Fibroblast of villous mesenchyme (primary cell): ENCODE measurements at places on chromosomes 6 and 20. TPM values are rescaled to one million over a fixed set of nuclear protein-coding genes. Genes with fewer than 3 reads are reported as not detected.

DNA sequence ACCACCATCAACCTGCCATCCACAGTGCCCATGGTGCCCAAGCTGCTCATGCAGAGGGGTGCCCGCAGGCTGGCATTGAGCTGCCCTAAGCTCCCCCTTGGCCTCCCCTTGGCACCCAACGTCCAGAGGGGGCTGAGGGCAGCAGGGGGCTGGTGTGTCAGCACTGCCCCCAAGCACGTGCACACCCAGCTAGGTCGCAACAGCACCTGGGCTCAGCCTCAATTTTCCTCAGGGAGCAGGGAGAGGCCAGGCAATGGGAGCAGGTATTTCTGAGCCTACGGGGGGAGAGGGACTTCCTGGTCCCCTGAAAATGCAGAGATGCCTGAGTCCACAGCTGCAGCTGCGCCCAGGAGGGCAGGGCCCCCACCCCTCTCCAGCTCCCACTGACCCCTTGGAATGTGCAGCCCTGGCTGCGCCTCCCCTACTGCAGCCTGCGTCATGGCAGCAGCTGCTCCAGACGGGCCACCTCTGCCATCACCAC lies 204.2 kb downstream of the ANKRD60 start:
- DNase-seq, result no peak

DNA sequence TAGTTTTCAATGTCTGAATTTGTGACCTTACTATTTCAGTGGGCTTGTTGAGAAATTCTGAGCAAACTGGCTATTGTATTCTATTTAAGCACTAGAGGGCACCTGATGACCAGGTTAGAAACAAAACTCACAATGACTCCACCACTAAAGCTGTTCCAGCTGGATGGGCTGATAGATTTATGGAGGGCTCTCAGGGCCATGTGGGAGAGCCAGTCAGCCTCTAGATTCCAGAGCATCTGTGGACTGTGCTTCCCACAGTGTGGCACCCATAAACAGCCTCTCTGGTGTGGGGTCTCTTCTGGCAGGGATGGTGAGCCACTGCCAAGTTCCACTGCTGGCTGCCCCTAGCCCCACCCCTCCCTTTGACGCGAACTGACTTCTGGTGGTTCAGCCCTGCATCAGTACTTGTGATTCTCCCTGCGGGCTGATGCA lies 29.2 kb downstream of the C6orf58 start:
- DNase-seq, result peak; percentile 41

GRCh38 chr6:73656531-73657145 lies 2.8 kb upstream of the SLC17A5 start:
- DNase-seq, result no peak

DNA sequence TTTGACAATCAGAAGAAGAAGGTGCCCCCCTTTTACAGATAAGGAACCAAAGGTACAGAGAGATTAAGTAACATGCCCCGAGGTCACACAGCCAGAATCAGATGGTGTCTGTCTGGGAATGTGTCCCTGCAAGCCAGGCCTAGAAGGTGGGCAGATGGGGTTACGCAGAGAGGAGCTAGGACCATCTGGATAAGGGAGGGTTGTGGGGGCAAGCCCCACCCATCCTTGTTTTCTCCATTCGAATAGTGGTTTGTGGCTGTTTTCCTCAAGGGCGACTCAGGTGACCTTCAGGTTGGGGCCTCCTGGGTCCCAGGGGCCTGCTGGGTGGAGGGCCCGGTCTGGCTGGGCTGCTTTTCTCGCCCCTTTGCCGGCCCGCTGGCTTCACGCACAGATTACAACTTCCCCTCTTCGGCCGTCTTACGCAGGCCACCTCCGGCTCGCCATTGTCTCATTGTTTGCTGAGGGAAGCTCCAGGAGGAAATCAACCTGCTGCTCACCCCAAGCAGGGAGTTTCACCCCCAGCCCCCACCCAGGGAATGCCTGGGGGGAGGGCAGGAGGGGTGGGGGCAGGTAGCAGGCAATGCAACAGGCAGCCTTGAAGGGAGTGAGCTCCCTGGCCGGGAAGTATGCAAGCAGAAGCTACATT lies 30.8 kb upstream of the CSNK2A1 start:
- no peak for DNase-seq

DNA sequence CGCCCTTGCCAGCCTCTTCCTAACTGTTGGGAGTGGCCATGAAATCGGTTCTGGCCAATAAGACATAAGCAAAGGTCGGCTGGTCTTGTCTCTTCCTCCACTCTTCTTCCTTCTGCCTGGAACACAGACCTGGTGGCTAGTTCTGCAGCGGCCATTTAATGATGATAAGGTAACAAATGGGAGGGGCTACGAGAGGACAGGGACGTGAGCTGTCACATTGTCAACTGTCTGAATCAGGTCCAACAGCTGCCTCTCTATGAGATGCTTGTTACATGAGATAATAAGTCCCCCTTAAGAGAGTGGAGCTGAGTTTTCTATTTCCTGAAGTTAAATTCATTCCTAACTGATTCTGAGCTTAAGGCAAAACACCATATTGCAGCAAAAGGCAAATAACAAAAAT lies 12.5 kb upstream of the TMEM242 start:
- no peak for DNase-seq

DNA sequence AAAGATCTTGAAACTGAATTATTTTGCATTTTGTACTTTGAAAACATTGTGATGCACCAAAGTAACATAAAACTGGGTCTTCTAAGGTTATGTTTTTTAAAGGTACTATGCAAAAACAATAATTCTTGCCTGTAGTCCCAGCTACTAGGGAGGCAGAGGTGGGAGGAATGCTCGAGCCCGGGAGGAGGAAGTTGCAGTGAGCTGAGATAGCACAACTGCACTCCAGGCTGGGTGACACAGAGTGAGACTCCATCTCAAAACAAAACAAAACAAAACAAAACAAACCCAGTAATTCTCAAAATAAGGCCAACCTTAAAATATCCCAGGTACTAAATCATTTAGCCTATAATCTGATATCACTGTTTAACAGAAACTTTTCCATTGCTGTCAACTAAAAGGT lies 269.6 kb downstream of the KHDC1L start:
- DNase-seq, result no peak

DNA sequence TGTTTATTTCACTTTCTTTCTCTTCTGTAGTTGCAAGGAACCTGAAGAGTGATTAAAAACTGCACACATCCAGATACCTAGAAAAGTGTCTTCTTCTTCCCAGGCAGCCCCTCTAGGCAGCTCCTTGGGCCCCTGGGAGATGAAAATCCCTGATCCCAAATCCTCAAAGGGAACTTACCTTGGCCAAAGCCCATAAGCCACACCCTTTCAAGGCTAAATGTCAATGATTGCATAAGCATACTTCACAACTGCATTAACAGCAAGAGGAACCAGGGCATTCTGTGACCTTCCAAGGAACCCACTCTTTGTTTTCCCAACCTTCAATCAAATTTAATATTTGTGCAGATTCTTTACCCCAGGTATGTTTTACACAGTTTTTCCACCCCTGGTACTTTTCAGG lies 4.4 kb upstream of the HMGN3 start:
- no peak for DNase-seq

- DNase-seq, result no peak
These were observed 53.3 kb downstream of the KCNS1 start for GRCh38 chr20:45047581-45048119.

Gene FAM83C
- not detected in 2 replicates for total RNA-seq

Gene LY86
- not detected in 2 replicates for total RNA-seq

DNA sequence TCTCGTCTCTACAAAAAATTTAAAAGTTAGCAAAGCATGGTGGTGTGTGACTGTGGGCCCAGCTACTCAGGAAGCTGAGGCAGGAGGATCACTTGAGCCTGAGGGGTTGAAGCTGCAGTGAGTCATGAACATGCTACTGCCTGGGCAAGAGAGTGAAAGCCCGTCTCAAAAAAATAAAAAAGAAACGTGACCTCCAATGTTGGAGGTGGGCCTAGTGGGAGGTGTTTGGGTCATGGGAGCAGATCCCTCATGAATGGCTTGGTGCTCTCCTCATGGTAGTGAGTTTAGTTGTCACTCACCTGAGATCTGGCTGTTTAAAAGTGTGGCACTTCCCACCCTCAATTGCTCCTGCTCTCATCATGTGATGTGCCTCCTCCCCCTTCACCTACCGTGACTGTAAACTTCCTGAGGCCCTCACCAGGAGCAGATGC lies 24.3 kb downstream of the RBL1 start:
- peak; percentile 58 for DNase-seq

Gene OSBPL2
- 27.7 and 36.7 TPM in 2 replicates for total RNA-seq

DNA sequence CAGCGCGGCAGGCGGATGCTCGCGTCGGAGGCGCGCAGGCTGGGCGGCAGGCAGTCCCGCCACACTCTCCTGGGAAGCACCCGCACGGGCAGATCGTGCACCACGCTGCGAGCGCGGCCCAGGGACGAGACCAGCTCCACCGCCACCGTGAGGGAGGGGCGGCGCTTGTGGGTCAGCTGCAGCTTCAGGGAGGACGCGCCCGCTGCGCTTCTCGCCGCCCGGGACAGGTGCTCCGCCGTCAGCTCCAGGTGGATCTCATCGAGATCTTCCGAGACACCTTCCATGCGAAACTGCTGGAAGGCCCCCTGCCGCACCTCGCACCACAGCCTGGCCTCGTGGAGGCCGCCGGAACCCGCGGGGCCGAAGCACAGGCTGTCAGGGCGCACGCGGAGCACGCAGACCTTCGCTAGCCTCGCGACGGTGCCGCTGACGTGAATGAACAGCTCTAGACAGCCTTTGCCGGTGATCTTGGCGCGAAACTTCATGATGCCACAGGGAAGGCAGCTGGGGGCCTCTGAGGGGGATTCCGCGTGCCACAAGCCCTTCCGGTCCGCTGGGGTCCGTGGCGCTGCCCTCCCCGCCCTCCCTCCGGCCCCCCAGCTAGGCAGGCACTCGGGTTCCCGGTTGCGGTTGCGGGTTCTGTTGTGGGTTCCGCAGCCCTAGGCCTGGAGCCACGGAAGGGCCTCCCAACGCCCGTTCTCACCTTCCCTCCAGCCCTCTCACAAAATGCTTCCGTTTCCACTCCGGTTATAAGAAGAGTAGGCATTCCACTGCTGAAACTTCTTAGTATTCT lies at the start of gene HUS1B:
Gene HUS1B, minus strand, starts transcription at position 641 of the 793 bp plus-strand sequence. Its CDS starts 156 bp downstream, at position 485.
- DNase-seq, result no peak

- peak; percentile 75 for DNase-seq
These were observed at the start of gene THBS2 for GRCh38 chr6:169253337-169254238. THBS2 (minus strand) TSS chr6:169253846; CDS start chr6:169250784, 3,062 bp downstream.

Gene ENPP4
- total RNA-seq, result 0.32 and 2.2 TPM in 2 replicates

DNA sequence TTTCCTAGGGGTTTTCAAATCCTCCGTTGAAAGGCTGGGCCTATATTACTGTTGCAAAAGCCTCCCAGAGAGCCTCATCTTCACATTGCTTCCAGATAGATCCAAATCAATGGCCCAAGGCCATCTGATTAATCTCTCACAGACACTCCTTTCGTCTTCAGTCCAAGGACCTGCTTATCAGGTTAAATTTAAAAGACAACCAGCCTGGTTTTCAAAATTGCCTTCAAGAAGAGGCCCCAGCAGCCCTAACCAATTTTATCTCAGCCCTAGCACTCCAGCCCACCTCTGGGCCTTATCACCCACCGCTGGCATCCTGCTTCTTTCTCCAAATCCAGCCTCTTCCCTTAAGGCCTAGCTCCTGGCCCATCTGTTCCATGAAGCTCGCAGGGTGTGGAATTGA lies 15.5 kb upstream of the CCND3 start:
- DNase-seq, result no peak
